ENCODE measurements at places on chromosomes 7 and 10. TPM values are rescaled to one million over a fixed set of nuclear protein-coding genes. Genes with fewer than 3 reads are reported as not detected.

The PLPP4 gene
- total RNA-seq = 0.67 TPM

The EBLN1 gene
- total RNA-seq = not detected

The GPR158 gene
- 0.09 TPM for total RNA-seq

The HGF gene
- 42.0 TPM for total RNA-seq

The ADIRF gene
- 94.1 TPM for total RNA-seq

The MUC12 gene
- total RNA-seq = 1.7 TPM

The AKR1C3 gene
- total RNA-seq = 47.1 TPM

The NUTM2E gene
- not detected for total RNA-seq

The OIT3 gene
- not detected for total RNA-seq

DNA sequence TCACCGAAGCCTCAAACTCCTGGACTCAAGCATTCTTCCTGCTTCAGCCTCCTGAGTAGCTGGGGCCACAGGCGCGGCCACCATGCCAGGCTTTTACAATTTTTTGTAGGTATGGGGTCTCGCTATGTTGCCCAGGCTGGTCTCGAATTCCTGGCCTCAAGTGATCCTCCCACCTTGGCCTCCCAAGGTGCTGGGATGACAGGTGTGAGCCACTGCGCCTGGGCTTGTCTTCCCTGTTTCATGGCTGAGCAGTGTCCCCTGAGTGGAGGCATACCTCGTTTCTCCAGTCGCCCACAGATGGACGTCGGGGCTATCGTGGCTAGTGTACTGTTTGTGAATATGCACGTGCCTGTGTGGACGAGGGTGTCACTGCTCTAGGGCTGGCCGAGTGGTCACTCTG is 11.3 kb downstream of the INPP5A start:
- H3K4me1 ChIP-seq = no peaks in the 10 kb centered on the region
- H3K27me3 ChIP-seq = no peaks in the 10 kb centered on the region
- H3K27ac ChIP-seq = no peak overlapping the region
- no peaks in the 10 kb centered on the region for H3K36me3 ChIP-seq

- no peak overlapping the region for H3K27ac ChIP-seq
- H3K36me3 ChIP-seq = no peaks in the 10 kb centered on the region
- DNase-seq = no peak
- peaks cover 5% of the 10 kb centered on the region for H3K4me1 ChIP-seq
These were observed 158.3 kb downstream of the TCF7L2 start for GRCh38 chr10:113108194-113108835.

DNA sequence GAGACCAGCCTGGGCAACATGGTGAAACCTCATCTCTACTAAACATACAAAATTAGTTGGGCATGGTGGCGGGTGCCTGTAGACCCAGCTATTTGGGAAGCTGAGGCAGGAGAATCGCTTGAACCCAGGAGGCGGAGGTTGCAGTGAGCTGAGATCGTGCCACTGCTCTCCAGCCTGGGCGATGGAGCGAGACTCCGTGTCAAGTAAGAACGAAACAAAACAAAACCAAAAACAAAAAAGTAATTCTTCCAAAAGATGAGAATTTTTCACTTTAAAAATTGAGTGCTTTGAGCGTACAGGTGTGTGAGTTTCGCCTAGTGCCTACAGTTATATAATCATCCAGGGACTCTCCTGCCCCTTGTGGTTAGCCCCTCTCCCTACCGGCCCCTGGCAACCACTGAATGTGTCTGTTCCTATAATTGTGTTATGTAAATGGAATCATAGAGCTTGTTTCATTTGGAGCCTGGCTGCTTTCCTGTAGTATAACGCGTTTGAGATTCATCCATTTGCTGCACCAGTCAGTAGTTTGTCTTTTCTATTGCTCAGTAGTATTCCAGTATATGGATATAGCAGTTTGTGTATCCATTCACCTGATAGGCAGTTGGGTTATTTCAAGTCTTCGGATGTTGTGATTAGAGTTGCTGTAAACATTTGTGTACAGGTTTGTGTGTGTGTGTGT is 80.0 kb downstream of the RBM33 start:
- H3K4me3 ChIP-seq = no peak overlapping the region
- H3K4me1 ChIP-seq = no peaks in the 10 kb centered on the region
- no peak overlapping the region for H3K27ac ChIP-seq
- no peaks in the 10 kb centered on the region for H3K27me3 ChIP-seq

GRCh38 chr7:142739923-142740492 is 9.3 kb upstream of the PRSS1 start:
- H3K27me3 ChIP-seq = no peaks in the 10 kb centered on the region
- no peak overlapping the region for H3K27ac ChIP-seq
- no peak overlapping the region for H3K4me3 ChIP-seq
- no peaks in the 10 kb centered on the region for H3K4me1 ChIP-seq

GRCh38 chr10:21364196-21365114 is 161.0 kb downstream of the SKIDA1 start:
- no peaks in the 10 kb centered on the region for H3K27me3 ChIP-seq
- no peak overlapping the region for H3K4me3 ChIP-seq
- peak overlapping the region; percentile 50 for H3K27ac ChIP-seq
- H3K36me3 ChIP-seq = no peaks in the 10 kb centered on the region
- H3K4me1 ChIP-seq = no peaks in the 10 kb centered on the region
- DNase-seq = peak; percentile 36

DNA sequence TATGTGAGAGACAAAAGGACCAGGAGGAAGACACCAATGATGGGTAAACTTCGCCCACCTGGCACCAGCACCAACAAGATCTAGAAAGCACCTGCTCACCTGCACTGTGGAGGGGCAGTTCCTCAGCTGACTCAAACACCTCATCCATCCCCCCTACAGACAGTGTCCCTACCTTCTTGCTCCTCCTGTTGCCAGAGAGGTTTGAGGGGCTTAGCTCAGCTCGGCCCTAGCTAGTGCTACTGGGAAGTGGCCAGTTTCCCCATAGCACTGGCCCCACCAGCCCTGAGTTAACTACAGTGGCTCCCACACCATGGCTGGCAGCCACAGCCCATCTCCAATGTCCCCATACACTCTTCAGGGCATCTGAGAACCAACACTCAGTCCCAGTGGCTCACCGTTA is 70.8 kb downstream of the GRID1 start:
- no peaks in the 10 kb centered on the region for H3K4me1 ChIP-seq
- DNase-seq = no peak
- no peak overlapping the region for H3K27ac ChIP-seq
- no peaks in the 10 kb centered on the region for H3K27me3 ChIP-seq
- no peak overlapping the region for H3K4me3 ChIP-seq
- no peaks in the 10 kb centered on the region for H3K36me3 ChIP-seq

DNA sequence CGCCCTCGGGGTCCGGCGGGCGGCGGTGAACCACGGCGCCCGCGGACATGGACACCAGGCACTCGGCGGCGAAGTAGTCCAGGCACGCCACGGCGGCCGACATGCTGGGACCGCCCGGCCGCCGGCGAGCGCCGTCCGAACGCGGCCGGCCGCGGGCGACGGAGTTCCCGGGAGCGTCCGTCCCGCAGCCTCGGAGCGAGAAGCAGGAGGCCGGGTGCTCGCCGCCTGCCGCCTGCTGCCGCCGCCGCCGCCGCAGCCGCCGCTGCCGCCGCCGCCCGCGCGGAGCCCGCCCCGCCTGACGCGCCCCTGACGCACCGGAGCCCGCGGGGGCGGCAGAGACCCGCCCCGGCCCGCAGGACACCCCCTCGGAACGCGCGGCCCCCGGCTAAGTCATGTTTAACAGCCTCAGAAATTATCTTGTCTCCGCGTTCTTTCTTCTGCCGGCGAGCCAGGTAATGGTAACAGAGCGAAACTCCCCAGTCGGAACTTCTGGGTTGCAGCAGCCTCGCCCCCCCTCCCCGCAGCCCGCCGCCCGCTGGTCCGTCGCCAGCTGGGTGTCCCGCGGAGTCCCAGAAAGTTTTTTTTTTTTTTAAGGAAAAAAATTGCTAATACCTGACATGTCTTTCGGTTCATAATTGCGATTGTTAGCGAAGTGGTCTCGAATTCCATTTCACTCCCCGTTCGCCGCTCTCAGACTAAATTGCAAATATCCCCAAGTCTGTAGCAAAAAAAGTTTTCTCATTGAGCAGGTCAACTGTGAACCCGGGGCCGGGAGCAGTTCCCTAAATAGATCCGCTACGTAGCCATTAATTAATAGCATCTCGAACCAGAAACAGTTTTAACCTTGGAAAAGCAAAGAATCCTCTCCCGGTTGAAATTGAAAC is at the start of gene KLF14:
Gene KLF14 (minus strand): TSS at position 277 of the 884 bp plus-strand sequence. CDS start 174 bp downstream, at position 103.
- no peaks in the 10 kb centered on the region for H3K36me3 ChIP-seq
- peak within 1 kb of the TSS; percentile 46 for H3K4me3 ChIP-seq
- H3K27ac ChIP-seq = no peak within 1 kb of the TSS
- DNase-seq = peak; percentile 39
- no peaks in the 10 kb centered on the region for H3K4me1 ChIP-seq
- H3K27me3 ChIP-seq = peaks cover 100% of the 10 kb centered on the region

GRCh38 chr10:84264611-84265141 is 19.8 kb downstream of the RGR start:
- H3K27ac ChIP-seq = no peak overlapping the region
- no peaks in the 10 kb centered on the region for H3K36me3 ChIP-seq
- H3K4me1 ChIP-seq = no peaks in the 10 kb centered on the region
- peaks cover 6% of the 10 kb centered on the region for H3K27me3 ChIP-seq

- H3K27ac ChIP-seq = peak overlapping the region; percentile 15
- no peak overlapping the region for H3K4me3 ChIP-seq
- no peaks in the 10 kb centered on the region for H3K27me3 ChIP-seq
- H3K4me1 ChIP-seq = no peaks in the 10 kb centered on the region
These were observed 718.9 kb downstream of the LRMDA start for GRCh38 chr10:76150139-76150875.

- no peak for DNase-seq
- H3K27me3 ChIP-seq = no peaks in the 10 kb centered on the region
- H3K27ac ChIP-seq = no peak overlapping the region
- H3K4me3 ChIP-seq = no peak overlapping the region
- H3K36me3 ChIP-seq = no peaks in the 10 kb centered on the region
These were observed 37.7 kb upstream of the ITPRID1 start for GRCh38 chr7:31476073-31476745.

DNA sequence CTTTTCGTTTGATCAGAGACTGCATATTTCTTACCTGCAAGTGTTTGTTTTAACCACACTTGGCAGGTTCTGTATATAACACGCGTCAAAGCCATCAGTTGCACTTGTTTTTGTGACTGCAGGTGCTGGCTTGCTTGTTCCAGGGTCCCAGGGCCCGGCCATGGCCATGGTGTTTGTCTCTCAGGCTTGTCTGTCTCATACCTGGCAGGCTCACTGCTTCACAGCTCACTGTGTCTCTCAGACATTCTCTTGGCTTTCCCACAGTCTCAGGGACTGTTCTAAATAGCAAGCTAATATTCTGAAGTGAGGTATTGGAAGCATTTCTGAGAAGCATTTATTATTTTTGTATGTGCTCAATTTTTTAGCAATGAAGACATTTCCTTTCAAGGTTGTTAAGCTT is 46.9 kb downstream of the GPR141 start:
- DNase-seq = no peak
- H3K27ac ChIP-seq = peak overlapping the region; percentile 34

DNA sequence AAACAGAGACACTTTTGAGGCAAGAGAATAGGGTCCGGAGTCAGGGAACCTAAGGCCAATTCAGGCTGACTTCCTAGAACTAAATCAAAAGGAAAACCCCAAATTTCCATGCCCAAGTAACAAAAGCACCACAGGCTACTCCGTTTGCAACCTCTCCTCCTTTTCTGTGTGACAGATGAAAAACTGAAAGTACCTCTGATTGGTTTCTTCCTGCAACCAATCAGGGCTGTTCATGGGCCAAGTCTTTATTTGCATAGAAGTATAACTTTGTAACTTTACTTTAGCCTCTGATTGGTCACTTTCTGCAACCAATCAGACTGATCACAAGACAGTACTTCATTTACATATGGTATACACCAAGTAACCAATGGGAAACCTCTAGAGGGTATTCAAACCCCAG is 239.9 kb upstream of the KCND2 start:
- H3K36me3 ChIP-seq = no peaks in the 10 kb centered on the region
- no peak for DNase-seq
- no peaks in the 10 kb centered on the region for H3K27me3 ChIP-seq
- H3K4me1 ChIP-seq = no peaks in the 10 kb centered on the region
- no peak overlapping the region for H3K27ac ChIP-seq

DNA sequence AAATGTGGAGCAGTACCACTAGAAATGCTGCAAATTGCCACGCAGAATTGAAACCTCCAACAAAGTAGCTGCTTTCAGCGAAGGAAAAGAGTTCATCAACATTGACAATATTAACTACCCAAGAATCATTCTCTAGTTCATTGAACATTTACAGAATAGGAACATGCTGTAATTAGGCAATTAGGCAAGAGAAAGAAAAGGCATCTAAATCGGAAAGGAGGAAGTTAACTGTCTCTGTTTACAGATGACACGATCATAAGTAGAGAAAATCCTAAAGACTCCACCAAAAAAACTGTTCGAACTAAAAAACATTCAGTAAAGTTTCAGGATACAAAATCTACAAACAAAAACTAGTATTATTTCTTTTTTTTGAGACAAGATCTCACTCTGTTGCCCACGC is 8.9 kb upstream of the PKD1L1 start:
- H3K36me3 ChIP-seq = no peaks in the 10 kb centered on the region
- no peaks in the 10 kb centered on the region for H3K27me3 ChIP-seq
- H3K4me3 ChIP-seq = no peak overlapping the region
- no peak for DNase-seq

DNA sequence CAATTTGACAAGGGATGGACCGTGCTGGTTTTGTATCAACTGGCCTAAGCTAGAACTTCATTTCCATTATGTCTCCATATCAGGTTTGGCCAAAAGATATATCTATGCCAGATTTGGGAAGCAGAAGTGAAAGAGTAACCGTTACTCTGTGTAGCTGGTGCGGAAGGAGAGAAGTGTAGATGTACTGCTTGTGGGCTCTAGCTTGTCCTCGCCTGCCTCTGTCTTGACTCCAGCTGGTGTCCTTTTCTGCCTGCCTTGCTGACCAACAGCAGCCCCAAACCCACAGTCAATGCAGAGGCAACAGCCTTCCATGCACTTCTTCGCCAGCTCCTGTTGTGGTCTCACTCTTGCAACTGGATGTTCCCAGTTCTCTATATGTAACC is 128.5 kb downstream of the KIF20B start:
- no peak overlapping the region for H3K27ac ChIP-seq
- no peak for DNase-seq
- H3K36me3 ChIP-seq = no peaks in the 10 kb centered on the region
- H3K4me3 ChIP-seq = no peak overlapping the region

GRCh38 chr7:43072530-43072929 is 39.9 kb upstream of the HECW1 start:
- DNase-seq = no peak
- no peaks in the 10 kb centered on the region for H3K4me1 ChIP-seq

- no peaks in the 10 kb centered on the region for H3K4me1 ChIP-seq
- no peaks in the 10 kb centered on the region for H3K27me3 ChIP-seq
- no peak for DNase-seq
- no peaks in the 10 kb centered on the region for H3K36me3 ChIP-seq
These were observed 37.9 kb upstream of the TMEM140 start for GRCh38 chr7:135109976-135110375.

GRCh38 chr10:79356104-79356503 is 8.8 kb downstream of the PPIF start:
- H3K4me3 ChIP-seq = no peak overlapping the region
- H3K27ac ChIP-seq = no peak overlapping the region
- H3K36me3 ChIP-seq = peaks cover 50% of the 10 kb centered on the region
- no peaks in the 10 kb centered on the region for H3K27me3 ChIP-seq

- H3K4me1 ChIP-seq = no peaks in the 10 kb centered on the region
- H3K36me3 ChIP-seq = no peaks in the 10 kb centered on the region
- H3K4me3 ChIP-seq = no peak overlapping the region
- no peak overlapping the region for H3K27ac ChIP-seq
These were observed 36.8 kb upstream of the DPYSL4 start for GRCh38 chr10:132149917-132150316.

Measured in left lung (tissue), 14 donors.